ENCODE measurements at places on chromosomes 3 and 15. TPM values are rescaled to one million over a fixed set of nuclear protein-coding genes. Genes with fewer than 3 reads are reported as not detected.

- H3K27ac ChIP-seq: no peak overlapping the region
- H3K4me1 ChIP-seq: no peaks in the 10 kb centered on the region
- H3K27me3 ChIP-seq: no peaks in the 10 kb centered on the region
Observed at GRCh38 chr15:78666010-78666409, 25.0 kb upstream of the CHRNB4 start.

DNA sequence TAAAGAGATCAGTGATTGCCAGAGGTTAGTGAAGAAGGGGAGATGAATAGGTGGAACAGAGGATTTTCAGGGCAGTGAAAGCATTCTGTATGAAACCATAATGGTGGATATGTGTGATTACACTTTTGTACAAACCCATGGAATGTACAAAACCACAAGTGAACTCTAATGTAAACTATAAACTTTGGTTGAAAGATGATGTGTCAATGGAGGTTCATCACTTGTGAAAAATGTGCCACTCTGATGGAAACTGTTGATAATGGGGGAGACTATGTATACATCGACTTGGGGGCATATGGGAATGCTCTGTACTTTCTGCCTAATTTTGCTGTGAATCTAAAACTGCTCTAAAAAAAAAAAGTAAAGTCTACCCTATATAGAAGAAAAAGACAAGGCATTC lies 68.7 kb upstream of the ARHGEF3 start:
- H3K4me1 ChIP-seq: no peaks in the 10 kb centered on the region
- no peak overlapping the region for H3K27ac ChIP-seq
- H3K4me3 ChIP-seq: no peak overlapping the region
- H3K36me3 ChIP-seq: no peaks in the 10 kb centered on the region

DNA sequence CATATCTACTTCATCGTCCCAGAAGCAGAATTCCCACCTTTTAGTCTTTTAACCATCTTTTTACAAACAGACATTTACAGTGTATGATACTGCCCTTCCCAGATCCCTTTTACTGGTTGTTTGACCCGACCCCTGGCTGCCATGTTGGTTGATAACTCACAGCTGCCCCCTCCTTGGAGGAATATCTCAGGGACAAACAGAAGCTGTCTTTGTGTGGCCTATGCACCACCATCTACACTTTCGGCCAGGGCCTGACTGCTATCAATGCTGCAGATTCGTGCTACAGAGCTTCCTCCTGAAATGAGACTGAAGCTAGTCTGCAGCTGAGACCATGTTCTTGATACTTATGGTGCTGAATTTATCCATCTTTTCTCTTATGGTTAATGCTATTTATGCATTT lies 6.6 kb upstream of the POLQ start:
- no peak overlapping the region for H3K27ac ChIP-seq
- H3K27me3 ChIP-seq: no peaks in the 10 kb centered on the region
- H3K36me3 ChIP-seq: no peaks in the 10 kb centered on the region
- DNase-seq: peak; percentile 19
- no peak overlapping the region for H3K4me3 ChIP-seq
- peaks cover 7% of the 10 kb centered on the region for H3K4me1 ChIP-seq

DNA sequence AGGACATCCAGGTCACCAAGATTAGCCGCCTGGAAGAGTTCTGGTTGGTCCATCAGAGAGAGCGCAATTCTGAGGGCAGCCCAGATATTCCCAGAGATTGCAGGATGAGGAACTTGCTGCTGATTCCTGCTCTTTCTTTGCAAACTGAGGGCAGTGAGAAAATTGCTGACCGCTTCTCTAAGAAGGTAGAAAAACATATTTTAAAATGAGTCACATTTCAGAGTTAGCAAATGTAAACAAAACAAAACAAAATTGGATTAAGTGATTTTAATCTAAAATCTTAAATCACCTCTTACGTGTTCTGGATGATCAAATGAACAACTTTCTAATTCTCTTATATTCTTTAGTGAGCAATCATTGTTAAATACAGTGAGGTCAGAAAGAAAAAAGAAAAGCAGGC lies 149.0 kb downstream of the USP13 start:
- H3K4me3 ChIP-seq: no peak overlapping the region
- DNase-seq: peak; percentile 4
- no peak overlapping the region for H3K27ac ChIP-seq
- H3K4me1 ChIP-seq: no peaks in the 10 kb centered on the region
- H3K27me3 ChIP-seq: no peaks in the 10 kb centered on the region
- H3K36me3 ChIP-seq: no peaks in the 10 kb centered on the region

DNA sequence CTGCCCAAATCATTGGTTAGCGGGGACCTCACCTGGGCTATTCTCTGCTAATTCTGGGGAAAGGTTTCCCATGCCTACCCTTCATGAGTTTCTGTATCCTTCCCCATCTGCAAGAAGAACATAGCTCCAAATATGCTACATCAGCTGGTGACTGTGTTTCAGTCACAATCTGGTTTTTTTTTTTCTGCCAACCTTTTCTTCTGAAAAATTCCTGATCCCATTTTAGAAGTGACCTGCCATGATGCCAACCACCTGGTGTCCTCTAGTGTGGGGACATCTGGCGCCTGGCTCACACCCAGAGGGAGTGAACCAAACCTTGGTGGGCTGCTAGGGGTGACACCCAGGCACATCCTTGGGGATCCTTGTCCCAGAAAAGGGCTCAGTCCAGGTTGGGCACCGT lies 76.1 kb downstream of the CHRD start:
- no peaks in the 10 kb centered on the region for H3K36me3 ChIP-seq
- DNase-seq: no peak
- no peaks in the 10 kb centered on the region for H3K27me3 ChIP-seq
- H3K27ac ChIP-seq: no peak overlapping the region

GRCh38 chr3:144774897-144775296 lies 803.3 kb downstream of the DIPK2A start:
- H3K4me1 ChIP-seq: peaks cover 6% of the 10 kb centered on the region
- no peak for DNase-seq
- H3K4me3 ChIP-seq: no peak overlapping the region
- no peak overlapping the region for H3K27ac ChIP-seq
- no peaks in the 10 kb centered on the region for H3K27me3 ChIP-seq

- no peak overlapping the region for H3K4me3 ChIP-seq
- no peak overlapping the region for H3K27ac ChIP-seq
- no peak for DNase-seq
- no peaks in the 10 kb centered on the region for H3K36me3 ChIP-seq
Observed at GRCh38 chr3:128557531-128558280, 64.7 kb upstream of the GATA2 start.

GRCh38 chr3:189726277-189726676 lies 95.1 kb downstream of the TP63 start:
- H3K36me3 ChIP-seq: no peaks in the 10 kb centered on the region
- no peaks in the 10 kb centered on the region for H3K27me3 ChIP-seq
- H3K4me3 ChIP-seq: no peak overlapping the region
- H3K27ac ChIP-seq: no peak overlapping the region
- no peak for DNase-seq
- H3K4me1 ChIP-seq: no peaks in the 10 kb centered on the region

DNA sequence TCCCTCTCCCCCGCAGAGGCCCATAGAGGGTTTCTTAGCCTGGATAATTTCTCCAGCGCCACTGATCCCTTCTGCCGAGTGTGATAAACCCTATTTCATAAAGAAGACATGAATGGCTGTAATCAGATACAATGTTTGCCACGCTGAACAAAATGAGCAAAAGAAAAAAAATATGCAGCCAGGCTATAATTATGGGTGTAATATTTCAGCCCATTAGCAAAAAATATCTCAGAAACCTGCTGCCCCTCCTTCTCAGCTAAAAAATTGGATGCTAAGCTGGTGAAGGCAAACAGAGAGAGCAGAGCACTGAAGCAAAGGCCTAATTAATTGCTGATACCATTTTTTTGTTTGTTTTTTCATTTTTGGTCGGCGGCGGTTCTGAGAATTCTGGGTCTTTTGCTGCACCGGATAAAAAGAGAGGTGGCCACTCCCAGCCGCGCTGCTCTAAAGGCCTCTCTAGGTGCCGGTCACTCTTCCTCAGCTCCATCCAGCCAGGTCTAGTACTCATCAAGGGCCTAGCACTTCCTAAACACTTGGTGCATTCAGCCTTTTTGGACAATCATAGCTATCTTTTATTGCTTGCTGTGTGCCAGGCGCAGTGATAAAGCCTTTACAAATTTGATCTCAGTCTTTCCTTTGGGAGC lies 128.7 kb upstream of the TLE3 start:
- H3K36me3 ChIP-seq: no peaks in the 10 kb centered on the region
- no peaks in the 10 kb centered on the region for H3K4me1 ChIP-seq
- no peak for DNase-seq
- peaks cover 45% of the 10 kb centered on the region for H3K27me3 ChIP-seq

DNA sequence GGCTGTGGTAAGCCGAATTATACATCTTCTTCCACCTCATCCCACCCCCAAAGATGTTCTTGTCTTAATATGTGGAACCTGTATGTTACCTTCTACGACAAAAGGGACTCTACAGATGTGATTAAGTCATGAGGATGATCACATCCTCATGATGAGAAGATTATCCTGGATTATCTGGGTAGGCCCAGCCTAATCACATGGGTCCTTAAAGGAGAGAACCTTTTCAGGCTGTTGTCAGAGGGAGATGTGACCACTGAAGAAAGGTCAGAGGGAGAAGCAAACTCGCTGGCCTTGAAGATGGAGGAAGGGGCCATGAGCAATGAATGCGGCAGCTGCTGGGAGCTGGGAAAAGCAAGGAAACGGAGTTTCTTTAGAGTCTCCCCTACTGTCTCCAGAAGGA lies 12.9 kb upstream of the SCG3 start:
- no peak overlapping the region for H3K27ac ChIP-seq
- peaks cover 4% of the 10 kb centered on the region for H3K27me3 ChIP-seq
- no peaks in the 10 kb centered on the region for H3K36me3 ChIP-seq
- no peak overlapping the region for H3K4me3 ChIP-seq
- H3K4me1 ChIP-seq: no peaks in the 10 kb centered on the region
- no peak for DNase-seq

DNA sequence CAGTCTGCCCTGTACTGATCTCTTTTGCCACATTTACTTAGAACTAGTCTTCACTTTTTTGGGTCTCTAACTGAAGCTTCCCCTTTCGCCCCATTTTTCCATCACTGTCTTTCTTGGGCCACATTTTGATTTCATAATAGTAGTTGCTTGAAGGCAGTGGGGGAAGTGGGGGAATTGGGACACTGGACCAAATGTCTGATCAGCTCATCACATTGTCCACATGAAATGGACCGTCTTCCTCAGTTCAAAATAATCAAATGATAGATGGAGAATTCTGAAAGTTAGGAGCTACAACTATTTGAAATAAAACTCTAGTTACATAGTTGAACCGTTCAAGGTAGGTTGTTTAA lies 747 bp downstream of the PDCD6IP start:
- H3K36me3 ChIP-seq: no peaks in the 10 kb centered on the region
- peaks cover 17% of the 10 kb centered on the region for H3K4me1 ChIP-seq
- peak overlapping the region; percentile 88 for H3K27ac ChIP-seq
- H3K4me3 ChIP-seq: peak overlapping the region; percentile 56
- no peak for DNase-seq
- no peaks in the 10 kb centered on the region for H3K27me3 ChIP-seq

DNA sequence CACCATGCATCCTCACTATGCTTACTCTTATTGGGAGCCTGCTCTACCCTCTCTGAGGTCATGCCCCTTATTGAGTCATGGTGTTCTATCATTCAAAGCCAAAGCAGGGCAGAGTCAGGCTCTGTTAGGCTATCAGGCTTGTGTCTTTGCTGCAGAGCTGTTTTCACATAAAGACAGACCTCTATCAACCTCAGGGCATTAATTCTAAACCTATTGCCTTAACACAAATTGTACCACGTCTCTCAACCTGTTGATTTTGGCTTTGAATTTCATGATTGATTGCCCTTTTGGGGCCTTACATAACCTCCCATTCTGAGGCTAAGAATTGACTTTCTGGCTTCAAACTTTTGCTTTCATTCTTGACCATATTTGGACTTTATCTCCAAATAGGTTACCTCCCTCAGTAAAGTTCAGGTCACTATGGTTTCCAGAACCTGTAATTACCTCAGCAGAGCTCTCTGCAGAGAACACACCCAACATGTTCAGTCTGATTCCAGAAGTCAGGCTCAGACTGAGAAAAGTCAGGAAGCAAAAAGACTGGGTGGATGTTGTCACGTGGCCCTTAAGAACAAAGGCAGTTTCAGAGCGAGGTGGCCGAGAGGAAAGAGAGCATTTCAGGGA lies 221.4 kb upstream of the NANOGP8 start:
- H3K36me3 ChIP-seq: no peaks in the 10 kb centered on the region
- DNase-seq: peak; percentile 51
- H3K27me3 ChIP-seq: no peaks in the 10 kb centered on the region
- H3K27ac ChIP-seq: peak overlapping the region; percentile 96

DNA sequence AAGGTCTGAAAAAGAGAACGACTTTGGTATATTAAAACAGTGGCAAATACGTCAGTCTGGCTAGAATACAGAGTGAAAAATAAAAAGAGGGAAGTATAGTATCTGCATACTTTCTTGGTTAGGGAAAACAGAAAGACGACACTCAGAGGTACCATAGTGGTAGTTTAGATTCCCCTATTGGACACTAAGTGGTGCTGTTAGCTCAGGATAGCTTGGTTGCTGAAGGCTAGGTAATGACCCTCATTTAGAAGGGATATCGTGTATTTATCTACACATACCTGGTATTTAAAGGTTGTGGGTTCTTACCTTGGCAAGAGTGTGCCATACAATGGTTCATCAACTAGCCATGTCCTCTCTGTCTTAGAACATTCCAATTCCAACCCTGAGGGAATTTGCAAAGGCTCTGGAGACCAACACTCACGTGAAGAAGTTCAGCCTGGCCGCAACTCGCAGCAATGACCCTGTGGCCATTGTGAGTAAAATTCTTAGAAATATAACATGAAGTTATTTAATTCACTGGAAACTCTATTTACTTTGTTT lies 31.0 kb downstream of the TMOD2 start:
- no peak overlapping the region for H3K27ac ChIP-seq
- no peaks in the 10 kb centered on the region for H3K27me3 ChIP-seq
- H3K4me3 ChIP-seq: no peak overlapping the region
- H3K4me1 ChIP-seq: no peaks in the 10 kb centered on the region
- H3K36me3 ChIP-seq: no peaks in the 10 kb centered on the region

DNA sequence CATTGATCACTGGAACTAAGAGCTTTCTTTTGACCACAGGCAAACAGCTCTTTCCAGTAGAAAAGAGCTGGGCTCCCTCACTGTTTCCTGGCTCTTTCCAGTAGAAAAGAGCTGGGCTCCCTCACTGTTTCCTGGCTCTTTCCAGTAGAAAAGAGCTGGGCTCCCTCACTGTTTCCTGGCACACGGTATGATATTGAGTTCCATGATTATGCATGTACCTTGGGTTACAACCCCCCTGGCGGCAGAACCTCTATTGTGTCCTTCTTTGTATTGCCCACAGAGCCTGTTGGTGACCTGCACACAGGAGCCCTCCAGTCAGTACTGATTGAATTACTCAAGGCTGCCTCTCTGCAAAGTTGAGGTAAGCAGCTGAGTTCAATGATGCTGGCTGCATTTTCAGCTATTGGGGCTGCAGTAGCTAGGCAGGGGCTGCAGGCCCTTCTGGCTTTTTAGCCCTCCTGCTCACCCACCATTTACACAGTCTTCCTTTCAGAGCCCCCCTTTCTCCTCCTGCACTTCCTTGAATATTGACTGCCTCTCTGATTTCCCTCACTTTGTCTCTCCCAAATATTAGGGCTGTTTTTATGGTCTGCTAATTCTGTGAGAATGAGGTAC lies 10.2 kb downstream of the ACKR2 start:
- H3K36me3 ChIP-seq: no peaks in the 10 kb centered on the region
- no peak for DNase-seq
- H3K27ac ChIP-seq: no peak overlapping the region
- no peaks in the 10 kb centered on the region for H3K27me3 ChIP-seq
- peaks cover 23% of the 10 kb centered on the region for H3K4me1 ChIP-seq

GRCh38 chr15:63800739-63801138 lies 33.0 kb downstream of the HERC1 start:
- H3K4me1 ChIP-seq: peaks cover 13% of the 10 kb centered on the region
- peak overlapping the region; percentile 3 for H3K27ac ChIP-seq
- no peak overlapping the region for H3K4me3 ChIP-seq
- H3K36me3 ChIP-seq: no peaks in the 10 kb centered on the region

The SLC27A2 gene
- total RNA-seq: not detected

The NANOGP8 gene
- not detected for total RNA-seq

The TMEM45A gene
- 37.6 TPM for total RNA-seq

Measured in cardiac muscle cell (in vitro differentiated cells and primary cell).